ENCODE measurements at places on chromosomes 5 and 9.

GRCh38 chr5:107157809-107158208, 512.9 kb downstream of the EFNA5 start:
- no peak for DNase-seq

- no peak for DNase-seq
Observed at GRCh38 chr5:160956051-160956450, 104.0 kb upstream of the ATP10B start.

DNA sequence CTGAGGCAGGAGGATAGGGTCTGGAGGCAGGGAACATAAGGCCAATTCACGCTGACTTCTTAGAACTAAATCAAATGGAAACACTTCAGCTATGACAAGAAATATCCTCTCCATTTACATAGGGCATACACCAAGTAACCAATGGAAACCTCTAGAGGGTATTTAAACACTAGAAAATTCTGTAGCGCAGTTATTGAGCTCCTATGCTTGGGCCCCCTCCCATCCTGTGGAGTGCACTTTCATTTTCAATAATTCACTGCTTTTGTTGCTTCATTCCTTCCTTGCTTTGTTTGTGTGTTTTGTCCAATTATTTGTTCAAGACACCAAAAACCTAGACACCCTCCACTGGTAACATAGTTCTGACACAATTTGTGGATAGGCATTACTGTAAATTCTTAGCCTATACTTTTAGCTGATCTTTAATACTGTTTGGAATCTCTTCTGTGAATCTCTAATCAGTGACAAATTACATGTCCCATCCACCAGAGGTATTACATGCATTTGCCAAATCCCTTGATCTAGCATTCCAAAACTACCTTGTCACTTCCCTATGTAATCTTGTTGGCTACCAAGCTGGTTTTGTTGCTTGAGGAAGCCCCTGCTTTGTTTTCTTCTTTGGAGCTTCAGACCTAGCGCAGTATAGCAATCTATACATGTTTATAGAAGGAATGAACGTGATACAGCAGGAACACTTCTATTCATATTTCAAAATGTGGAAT, 61.6 kb downstream of the ST8SIA4 start:
- no peak for DNase-seq

DNA sequence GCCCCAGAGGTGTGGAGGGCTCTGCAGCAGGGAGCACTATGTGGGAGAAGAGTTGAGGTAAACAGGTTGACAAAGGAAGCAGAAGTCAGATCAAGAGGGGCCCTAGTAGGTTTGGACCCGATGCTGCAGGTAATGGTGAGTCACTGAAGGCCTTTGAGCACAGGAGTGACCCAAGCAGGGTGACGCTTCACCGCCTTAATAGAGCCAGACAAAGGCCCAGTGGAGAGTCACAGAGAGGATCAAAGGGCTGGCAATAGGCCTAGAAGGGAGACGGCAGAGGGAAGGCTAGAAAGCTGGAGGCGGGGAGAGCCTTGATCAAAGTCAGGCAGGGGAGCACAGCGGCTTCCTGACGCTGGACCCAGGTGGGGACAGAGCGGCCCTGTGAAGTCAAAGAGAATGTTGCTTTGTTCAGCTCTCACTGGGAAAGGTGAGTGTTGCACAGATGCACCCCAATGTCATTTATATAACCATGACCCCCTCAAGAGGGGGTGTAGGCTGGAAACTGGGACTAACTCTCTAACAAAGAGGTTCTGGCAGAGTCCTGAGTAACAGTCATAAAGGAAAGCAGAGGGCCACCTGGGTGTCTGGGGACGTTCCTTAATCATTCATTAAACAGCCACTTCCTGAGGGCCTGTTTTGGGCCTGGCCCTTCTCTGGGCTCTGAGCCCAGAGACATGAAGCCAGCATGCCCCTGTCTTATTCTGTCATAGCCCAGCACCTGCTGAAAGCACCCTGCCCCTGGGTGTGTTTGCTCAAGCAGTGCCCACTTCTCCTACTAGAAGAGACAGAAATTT, 9.8 kb upstream of the CPLX2 start:
- DNase-seq: no peak

GRCh38 chr9:133591985-133592384, 17.2 kb downstream of the FAM163B start:
- DNase-seq: no peak

- DNase-seq: no peak
Observed at GRCh38 chr5:1012313-1012841, 3.8 kb downstream of the NKD2 start.

DNA sequence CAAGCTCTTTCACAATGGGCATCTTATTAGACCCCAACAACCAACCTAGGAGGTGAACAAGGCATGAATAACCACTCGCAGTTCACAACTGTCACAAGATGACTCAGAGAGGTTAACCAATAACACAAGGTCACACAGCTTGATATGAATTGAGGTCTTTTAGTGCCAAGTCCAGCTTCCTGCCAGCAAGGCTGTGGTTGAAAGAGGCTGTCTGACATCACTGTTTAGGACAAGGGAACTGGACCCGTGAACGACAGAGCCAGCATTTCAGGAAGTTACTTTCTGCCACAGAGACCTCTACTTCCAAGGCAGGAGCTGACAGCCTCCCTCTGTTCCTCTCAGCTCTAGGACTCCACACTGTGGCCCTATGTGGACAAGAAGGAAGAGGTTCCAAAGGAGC, 53.4 kb upstream of the ALDH1B1 start:
- DNase-seq: no peak

GRCh38 chr9:117535434-117535833, 120.6 kb upstream of the ASTN2 start:
- DNase-seq: no peak

- no peak for DNase-seq
Observed at GRCh38 chr5:120151825-120152224, 312.3 kb upstream of the PRR16 start.

GRCh38 chr9:129176701-129177442, 1.2 kb downstream of the IER5L start:
- no peak for DNase-seq

DNA sequence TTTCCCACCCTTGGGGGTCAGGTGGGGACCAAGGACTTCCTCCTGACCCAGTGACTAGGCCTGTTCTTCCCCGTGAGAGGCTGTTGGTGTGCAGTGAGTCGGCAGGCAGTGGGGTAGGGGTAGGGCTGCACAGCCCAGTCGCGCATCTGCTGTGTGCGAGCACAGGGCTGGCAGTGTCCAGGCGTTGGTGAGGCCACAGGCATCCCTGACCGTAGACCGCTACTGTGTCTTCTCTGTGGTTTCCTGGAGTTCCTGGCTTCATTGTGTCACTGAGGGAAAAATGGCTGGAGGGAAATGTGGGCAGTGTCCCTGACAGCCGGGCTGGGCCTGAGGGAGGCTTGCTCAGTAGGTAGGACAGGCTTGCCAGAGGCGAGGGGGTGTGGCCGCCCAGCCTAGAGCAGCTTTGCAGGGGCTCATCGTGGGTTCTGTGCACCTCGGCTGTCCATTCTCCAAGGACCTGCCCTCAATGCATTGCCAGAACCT, 95.4 kb downstream of the CACNA1B start:
- peak; percentile 76 for DNase-seq

DNA sequence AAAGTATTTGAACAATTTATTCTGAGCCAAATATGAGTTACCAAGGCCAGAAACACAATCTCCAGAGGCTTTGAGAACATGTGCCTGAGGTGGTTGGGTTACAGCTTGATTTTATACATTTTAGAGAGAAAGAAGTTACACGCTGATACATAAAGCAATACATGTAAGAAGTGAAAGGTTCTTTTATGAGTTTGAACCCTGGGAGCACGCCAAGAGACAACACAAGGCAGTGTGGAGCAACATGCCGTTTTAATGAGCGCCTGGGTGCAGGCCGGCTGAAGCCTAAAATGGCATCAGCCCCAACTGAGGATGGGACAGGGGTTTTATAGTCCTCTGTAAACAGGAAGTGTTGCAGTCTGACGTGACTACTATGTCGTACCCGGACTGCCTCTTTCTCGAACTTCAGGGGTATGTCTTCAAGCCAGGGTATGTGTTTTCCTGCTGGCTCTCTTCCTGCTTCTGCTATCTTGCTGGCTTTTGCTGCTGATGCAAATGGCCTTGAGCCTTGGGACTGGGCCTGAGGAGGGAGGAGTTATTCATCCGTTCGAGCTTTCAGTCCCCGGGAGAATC, 193.7 kb downstream of the CYLC2 start:
- DNase-seq: no peak

DNA sequence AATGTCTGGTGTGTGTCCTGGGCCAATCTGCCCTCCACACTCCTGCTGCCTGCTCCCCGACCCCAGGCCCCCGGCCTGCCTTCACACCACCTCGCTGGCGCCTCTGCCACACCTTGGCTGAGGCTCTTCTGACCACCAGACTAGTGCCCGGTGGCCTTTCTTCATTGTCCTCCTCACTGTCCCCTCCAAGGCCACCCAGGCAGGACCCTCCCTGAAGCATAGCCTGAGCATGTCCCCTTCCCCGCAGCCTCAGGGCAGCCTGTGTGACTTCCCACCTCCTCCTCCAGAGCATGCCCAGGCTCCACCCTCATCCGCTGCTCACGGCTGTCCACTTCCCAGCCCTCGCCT, 154.6 kb downstream of the OLFM1 start:
- DNase-seq: no peak

- no peak for DNase-seq
Observed at GRCh38 chr5:175129121-175129520, 314.9 kb downstream of the DRD1 start.

- no peak for DNase-seq
Observed at GRCh38 chr5:172113036-172113435, 75.0 kb downstream of the STK10 start.

DNA sequence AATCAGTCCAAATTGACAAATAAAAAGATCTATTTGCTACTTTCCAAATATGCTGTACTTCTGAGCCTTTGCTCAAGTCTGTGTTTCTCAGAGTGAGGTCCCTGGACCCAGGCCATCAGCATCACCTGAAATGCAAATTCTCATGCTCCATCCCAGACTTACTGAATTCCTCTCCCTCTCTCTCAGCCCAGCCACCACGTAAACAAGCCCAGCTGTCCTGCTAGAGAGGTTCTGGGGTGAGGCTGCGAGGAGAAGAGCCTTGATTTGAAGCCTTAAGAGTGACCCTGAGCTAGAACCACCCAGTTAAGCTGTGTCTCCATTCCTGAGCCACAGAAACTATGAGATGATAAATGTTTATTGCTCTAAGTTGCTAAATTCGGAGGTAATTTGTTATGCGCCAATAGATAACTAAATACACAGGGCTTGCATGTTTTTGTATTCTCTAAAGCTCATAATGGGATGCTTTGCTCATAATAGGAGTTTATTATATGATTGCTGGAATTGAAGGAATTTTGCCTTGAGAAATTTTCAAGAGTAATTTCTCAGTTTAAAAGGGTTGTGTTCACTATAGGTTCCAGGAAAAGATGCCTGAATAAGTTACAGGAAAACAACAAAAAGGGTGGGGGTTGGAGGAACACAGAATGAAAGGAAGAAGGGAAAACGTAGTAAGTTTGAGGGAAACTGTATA, 98.9 kb upstream of the SPATA31D4 start:
- no peak for DNase-seq

- DNase-seq: no peak
Observed at GRCh38 chr5:133322743-133323142, 270.9 kb downstream of the HSPA4 start.

DNA sequence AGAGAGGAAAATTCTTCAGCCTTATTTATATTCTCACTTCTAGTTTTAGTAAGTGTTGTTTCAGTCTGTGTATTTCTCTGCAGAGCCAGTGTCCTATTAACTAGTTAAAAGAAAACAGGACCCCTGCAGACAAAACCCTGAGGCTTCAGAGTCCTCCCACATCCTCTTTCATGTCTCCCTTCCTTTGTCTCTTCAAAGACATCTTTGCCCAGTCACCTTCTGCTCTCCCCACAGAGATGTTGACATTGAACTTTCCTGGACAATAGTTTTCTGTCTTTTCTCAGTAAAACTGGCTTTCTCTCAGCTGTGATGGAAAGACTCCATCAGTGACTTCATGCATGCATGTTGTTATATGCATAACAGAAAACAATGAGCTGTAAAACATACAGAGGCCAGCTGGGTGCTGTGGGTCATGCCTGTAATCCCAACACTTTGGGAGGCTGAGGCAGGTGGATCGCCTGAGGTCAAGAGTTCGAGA, 20.2 kb downstream of the GRAMD2B start:
- no peak for DNase-seq

DNA sequence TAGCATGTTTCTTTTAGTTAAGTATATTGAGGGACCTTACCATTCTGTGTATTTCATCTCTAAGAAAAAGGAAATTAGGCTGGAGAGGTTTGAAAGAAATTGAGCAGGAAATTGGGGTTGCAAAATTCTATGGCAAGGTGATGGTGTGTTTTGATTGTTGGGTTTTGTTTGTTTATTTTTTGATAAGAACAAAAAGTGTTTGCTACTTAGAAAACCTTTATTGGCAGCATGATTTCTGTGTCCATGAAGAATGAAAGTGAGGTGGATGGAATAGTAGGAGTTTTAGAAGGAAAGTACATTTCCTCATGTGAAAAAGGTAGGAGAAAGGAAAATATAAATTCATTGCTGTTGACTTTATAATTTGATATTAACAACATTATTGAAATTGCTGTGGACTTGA, 167.1 kb downstream of the CD180 start:
- DNase-seq: no peak

- no peak for DNase-seq
Observed at GRCh38 chr9:129853614-129854013, 18.4 kb downstream of the USP20 start.

DNA sequence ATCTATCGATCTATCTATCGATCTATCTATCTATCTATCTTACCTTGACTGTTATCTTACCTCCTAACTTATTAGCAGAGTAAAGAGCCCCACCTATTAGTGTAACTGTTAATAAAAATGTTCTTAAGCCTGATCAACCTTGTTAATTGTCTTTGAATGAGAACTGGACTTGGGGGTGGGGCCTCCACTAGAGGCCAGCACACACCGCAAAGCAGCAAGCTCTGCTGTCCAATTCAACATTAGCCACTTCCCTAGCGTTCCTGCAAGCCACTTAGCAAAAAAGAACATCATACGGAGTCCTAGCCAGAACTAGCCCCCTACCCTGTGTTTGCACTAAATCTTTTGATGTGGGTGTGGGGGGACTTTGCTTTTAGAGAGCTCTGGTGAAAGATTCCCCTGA, 515.8 kb downstream of the KDM4C start:
- DNase-seq: no peak

- DNase-seq: no peak
Observed at GRCh38 chr5:139458580-139459407, 3.7 kb downstream of the ECSCR start.

GRCh38 chr5:130168211-130168610, 263.9 kb downstream of the CHSY3 start:
- DNase-seq: no peak

DNA sequence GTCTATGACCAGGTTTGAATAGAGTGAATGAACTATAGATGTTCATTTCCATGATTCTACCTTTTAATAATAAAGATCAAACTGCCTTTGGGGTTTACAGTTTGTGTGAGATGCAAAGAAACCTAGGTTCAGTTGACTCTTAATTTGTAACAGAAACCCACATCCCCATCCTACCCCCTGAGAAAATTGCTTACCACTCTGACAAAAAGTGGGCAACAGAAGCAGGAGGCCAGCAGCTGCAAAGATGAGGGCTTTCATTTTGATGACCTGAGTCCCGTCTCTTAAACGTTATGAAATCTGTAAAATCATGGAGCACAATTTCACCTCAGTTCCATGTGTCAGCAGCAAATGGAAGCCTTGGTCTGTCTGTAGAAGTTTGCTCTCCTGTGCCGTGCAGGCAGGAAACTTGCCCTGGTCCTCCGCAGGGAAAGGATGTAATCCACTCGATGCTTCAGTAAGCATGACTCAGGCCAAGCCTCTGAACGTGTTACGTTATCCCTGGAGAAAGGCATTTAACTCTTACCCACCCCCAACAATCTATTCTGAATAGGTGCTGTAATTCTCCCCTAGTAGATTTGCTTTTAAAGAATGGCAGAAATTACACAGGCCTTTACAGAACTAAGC, at the start of gene F2RL2:
TSS of gene F2RL2 (minus strand) at position 431 of the 624 bp plus-strand sequence. CDS start at position 258, 173 bp downstream.
- no peak for DNase-seq
